GM10248 (cell line): ENCODE measurements at places on chromosomes 13 and 19.

GRCh38 chr19:53004242-53004641, 9.5 kb upstream of the ERVV-1 start:
- DNase-seq, result no peak

DNA sequence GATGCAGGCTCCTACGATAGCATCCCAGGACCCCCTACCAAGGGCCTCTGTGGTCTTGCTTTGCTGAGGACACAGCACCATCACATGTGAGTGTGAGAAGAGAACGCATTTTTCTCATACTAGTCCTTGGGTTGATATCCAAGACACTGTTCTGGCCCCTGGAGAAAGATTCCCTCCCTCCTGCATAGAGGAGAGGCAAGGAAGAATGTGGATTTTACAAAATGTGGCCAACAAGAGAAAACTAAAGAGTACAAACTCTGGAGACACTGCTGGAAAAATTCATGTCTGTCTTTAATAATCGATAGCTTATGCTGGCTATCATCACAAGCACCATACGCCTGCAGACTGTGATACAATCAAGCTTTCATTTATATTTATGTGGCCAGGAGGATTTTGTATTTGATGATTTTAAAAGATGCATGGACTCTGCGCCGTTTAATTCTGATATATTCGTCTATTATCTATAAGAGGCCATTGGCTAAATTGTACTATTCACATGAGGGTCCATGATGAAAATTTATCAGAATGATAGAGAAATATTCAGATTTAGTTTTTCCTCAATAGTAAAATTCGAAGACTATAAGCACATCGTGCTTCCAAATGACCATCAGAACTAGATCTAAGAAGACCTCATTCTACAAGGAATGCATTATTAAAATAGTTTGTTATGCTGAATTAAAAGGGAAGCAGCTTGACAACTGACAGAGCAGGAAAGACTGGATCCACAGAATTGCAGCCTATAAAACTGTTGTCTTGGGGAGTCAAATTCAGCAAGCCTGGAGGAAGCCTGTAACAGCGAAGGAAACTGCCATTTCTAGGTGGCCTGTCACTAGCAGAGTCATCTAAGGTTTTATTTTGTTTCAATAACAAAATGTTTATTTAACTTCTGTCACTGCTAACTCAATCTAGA, 578.7 kb downstream of the DIAPH3 start:
- no peak for DNase-seq

DNA sequence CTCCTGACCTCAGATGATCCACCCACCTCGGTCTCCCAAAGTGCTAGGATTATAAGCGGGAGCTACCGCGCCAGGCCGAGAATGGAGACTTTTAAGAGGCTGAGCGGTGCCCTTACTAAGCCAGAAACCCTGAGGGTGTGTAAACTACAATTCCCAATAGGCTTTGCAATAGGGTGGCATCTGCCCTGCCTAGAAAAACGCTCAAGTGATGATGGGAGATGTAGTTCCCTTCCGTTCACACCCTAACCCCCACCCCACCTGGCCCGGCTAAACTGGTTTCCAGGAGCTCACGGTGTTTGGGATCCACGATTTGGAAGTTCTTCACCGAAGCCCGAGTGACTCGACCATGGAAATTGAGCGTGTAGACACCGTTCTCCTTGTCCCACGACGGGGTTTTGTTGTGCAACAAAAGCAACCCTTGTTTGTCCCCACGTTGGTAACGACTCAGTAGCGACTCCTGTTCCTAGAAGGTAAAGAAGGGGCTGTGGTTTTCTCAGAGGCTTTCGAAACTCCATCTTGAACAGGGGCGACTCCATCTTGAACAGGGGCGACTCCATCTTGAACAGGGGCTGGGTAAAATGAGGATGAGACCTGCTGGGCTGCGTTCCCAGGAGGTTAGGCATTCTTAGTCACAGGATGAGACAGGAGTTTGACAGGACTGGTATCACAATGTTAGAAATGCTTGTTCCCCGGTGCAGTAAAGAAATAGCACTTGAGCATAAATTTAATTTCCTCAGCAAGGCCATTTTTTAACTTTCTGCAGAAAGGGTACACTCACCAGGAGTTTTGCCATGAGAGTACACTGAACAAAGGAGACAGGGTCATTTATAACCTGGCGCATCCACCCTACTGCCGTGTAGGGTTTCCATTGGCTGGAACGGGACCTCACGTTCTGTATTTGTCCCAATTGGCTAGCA, 9.8 kb downstream of the PPP1R15A start:
- no peak for DNase-seq

DNA sequence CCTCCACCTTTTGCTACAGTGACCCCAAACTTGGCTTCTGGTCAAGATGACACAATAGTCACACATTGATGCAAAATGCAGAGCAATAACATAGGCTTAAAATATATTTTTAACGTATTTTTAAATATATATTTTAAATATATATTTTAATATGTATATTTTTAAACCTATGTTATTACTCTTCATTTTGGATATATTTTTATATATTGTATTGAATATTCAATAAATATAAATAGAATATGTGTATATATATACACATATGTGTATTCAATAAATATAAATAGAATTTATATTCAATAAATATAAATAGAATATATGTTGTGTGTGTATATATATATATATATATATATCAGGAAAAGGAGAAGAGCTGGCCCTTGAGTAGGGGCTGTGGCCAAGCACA, 115.6 kb downstream of the POU4F1 start:
- DNase-seq, result no peak

DNA sequence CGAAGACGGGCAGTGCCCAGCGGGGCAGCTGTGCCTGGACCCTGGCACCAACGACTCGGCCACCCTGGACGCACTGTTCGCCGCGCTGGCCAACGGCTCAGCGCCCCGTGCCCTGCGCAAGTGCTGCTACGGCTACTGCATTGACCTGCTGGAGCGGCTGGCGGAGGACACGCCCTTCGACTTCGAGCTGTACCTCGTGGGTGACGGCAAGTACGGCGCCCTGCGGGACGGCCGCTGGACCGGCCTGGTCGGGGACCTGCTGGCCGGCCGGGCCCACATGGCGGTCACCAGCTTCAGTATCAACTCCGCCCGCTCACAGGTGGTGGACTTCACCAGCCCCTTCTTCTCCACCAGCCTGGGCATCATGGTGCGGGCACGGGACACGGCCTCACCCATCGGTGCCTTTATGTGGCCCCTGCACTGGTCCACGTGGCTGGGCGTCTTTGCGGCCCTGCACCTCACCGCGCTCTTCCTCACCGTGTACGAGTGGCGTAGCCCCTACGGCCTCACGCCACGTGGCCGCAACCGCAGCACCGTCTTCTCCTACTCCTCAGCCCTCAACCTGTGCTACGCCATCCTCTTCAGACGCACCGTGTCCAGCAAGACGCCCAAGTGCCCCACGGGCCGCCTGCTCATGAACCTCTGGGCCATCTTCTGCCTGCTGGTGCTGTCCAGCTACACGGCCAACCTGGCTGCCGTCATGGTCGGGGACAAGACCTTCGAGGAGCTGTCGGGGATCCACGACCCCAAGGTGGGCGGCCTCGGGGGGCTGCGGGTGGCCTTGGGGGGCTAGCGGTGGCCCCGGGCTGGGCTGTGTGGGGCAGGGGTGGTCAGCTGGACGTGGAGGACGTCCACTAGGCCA, 4.8 kb downstream of the GRIN3B start:
- DNase-seq, result no peak

DNA sequence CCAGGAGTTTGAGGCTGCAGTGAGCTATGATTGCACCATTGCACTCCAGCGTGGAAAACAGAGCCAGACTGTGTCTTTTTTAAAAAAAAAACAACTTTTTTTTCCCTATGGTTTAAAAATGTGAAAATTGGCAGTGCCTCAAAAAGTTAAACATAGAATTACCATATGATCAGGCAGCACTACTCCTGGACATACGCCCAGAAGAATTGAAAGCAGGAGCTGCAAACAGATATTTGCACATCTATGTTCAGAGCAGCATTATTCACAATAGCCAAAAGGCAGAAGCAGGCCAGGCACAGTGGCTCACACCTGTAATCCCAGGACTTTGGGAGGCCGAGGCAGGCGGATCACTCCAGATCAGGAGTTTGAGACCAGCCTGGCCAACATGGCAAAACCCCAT, 3.8 kb upstream of the RETN start:
- DNase-seq, result no peak

GRCh38 chr19:17855280-17856152, 4.2 kb upstream of the RPL18A start:
- DNase-seq, result peak; percentile 86

DNA sequence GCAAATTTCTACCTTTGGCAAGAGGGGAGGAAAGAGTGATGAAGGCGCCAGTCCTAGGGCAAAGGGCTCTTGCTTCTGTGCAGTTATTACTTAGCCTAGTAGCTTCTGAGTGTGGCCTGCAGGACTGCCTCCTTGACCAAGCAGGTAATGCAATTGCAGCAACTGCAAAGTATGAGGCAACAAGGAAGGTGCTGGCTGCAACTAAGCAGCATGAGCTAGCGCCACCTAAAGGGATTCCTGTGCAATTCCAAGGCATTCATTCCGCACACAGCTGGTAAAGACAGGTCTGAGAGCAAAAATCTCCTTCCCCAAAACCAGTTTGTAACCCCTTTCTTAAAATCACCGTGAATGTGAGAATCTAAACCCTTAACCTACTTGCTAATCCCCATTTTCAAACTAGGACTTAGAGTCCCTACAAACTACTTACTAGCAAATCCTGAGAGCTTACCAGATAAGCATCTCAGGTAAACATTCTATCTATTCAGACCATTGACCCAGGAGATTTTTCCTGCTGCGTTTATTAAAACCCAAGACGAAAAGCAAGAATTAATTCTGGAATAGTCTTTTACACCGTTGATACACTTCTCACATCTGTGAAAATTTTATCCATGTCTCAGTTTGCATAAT, 62.9 kb downstream of the DCT start:
- DNase-seq, result no peak

GRCh38 chr13:94121686-94122085, 357.8 kb downstream of the DCT start:
- no peak for DNase-seq

DNA sequence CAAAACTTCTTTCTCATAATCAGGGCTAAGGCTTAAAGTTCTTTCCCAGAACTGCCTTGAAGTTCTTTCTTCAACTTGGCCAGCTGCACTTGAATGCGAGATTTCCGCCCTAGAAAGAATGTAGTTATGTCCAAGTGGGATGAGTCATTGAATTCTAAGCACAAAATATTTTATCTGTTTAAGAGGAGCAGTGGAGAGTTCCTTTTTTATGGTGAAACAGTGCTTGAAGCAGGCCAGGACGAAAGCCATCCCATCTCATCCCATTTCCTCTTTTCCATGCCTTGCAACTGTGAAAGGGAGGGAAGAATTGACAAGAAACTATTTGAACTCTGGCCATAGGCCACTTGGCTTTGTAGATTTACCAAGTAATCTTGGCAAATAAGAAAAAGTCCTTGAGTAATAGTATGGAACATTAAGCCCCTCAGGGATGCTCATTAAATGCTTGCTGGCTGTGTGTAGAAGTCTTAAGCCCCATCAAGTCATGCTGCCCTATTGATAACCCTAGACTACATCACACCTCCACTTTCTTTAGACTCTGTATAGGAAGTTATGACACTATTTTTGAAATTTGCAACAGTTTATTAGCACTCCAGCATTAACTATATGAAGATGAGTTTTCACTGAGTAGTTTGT, 174.5 kb downstream of the KCTD12 start:
- no peak for DNase-seq
